ENCODE measurements at places on chromosomes 3 and 15.
A peak's percentile ranks its signal among the peaks of the same experiment; 100 is the strongest.

DNA sequence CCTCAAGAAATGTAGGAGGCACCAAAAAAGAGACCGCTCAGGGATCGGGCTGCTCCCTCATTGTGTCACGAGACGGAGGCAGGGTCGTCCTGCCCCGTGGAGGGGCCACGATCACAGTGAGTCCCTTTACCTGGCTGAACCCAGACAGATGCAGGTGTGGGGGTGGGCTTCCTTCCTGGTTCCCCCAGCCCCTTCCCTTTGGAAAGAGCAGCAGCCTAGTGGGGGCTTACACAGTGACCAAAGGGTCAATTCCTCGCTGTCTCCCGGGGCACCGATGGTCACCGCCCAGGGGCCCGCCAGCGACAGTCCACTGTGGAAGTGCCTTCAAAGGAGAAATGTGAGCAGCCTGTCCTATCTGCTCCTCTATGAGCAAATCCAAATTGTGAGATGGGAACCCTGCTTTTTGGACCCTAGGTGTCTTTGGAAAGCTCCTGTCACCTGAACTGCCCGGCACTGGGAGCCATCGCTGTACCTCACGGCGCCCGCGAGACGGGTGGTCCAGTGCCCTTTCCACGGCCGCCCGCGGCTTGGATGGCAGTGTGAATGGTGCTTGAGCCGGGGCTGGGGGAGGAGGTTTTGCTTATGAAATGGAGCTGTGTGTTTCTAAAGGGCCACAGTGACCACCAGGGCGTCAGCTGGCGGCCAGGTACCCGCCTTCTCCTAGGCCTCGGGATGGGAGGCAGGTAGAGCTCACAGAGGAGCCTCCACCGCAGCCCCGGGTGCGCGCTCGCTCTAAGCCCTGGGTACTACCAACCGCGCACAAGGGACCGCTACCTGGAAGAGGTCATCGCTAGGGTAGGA, 155.7 kb downstream of the KLF13 start:
- DNase-seq = no peak

DNA sequence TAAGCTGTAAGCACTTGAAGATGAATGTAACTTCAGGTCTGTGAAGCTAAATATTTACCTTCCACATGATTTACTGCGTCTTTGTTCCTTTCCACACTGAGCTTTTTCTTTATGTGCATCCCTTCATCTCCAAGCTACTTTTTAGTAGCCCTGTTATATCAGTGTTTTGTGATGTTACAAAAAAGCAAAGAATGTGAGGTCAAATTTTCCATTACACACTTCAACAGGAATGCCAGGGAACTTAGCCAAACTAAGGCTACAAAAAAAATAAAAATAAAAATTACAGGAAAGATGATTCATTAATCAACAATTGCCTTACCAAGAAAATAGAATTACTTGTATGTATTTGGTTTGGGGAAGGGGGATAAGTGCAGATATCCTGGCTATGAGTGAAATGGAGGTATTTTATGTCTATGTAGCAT, 73.0 kb downstream of the FILIP1L start:
- DNase-seq = no peak

- no peak for DNase-seq
Measured at GRCh38 chr3:159848348-159849118, 140.1 kb upstream of the IL12A start.

GRCh38 chr3:7144697-7145308, 283.9 kb downstream of the GRM7 start:
- no peak for DNase-seq

DNA sequence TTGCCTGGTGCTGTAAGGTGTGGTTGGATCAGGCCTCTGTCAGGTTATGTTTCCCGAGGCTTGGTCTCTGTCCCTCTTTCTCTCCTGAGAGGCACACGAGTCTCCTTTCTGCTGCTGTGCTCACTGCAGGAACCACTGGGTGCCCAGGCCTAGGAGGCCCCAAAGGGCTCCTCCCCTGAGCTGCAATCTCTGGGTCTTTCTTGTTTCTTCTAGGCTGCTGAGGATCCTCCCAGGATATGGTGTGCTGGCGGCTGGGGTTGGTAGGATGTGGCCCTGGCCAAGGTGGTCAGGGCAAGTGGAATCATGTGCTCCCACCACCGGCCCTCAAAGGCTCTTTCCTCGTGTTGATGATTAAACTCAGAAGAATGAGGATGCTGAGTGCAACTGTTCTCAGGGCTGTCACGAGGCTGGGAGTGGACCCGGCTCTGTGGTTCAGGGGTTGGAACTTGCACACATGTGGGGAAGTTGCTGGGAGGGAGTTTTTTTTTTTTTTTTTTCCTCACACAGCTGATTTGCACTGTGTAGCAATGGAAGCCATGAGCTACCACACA, 43.6 kb upstream of the CTSH start:
- DNase-seq = no peak

DNA sequence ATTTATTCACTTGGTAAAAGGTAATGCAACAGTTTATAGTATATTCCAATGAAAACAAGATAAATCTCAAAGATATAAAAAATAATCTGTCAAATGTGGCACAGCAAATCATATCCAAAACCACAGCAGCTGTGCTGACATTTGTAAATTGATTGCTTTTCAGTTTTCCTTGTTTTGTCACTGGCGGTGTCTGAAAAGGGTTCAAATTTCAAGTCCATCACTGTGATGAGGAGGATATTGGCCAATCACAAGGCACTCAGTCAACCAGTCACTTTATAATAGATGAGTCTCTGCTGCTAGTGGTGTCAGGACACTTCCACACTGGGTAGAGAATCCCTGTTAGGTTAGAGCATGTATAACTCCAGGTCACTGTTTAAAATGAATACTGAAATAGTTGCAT, 154.8 kb downstream of the SLC9A9 start:
- DNase-seq = no peak

- DNase-seq = no peak
Measured at GRCh38 chr3:190746531-190746930, 116.0 kb downstream of the GMNC start.

DNA sequence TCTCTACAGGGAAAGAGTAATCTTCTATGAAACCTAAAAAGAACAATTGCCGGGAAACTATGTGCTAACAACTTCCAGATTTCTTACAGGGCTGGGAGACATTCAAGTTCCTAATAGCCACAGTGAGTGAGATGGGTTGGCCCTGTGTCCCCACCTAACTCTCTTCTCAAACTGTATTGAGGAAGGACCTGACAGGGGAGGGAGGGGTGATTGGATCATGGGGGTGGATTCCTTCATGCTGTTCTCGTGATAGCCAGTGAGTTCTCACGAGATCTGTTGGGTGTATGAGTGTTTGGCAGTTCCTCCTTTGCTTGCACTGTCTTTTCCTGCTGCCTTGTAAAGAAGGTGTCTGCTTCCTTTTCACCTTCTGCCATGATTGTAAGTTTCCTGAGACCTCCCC, 958.7 kb downstream of the AGBL1 start:
- no peak for DNase-seq

GRCh38 chr3:156509189-156510174, 45.4 kb downstream of the SSR3 start:
- peak; percentile 9 for DNase-seq

- DNase-seq = no peak
Measured at GRCh38 chr3:8328967-8329366, 172.7 kb upstream of the LMCD1 start.

- DNase-seq = no peak
Measured at GRCh38 chr3:172061724-172062184, 22.4 kb downstream of the FNDC3B start.

GRCh38 chr3:146554151-146554760, 9.8 kb upstream of the PLSCR1 start:
- DNase-seq = no peak

- no peak for DNase-seq
Measured at GRCh38 chr15:49490966-49491365, 67.9 kb downstream of the FGF7 start.

DNA sequence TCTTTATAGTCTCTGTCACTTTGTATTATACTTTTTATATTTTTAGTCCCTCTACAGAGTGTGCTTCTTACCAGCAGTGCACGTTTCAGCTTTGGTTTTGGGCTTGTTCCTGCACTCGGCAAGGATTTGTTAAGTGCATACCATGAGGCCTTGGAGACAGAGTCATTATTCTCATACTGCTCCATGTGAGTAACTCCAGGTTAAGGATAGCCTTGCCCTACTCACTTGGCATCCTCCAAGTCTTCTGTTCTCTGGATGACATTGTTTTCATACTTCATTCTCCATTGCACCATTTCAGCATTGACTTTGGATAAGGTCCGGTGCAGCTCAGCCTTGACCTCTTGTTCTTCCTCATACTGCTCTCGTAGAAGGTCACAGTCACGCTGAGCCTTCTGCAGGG, 96.4 kb downstream of the MYH15 start:
- DNase-seq = no peak

DNA sequence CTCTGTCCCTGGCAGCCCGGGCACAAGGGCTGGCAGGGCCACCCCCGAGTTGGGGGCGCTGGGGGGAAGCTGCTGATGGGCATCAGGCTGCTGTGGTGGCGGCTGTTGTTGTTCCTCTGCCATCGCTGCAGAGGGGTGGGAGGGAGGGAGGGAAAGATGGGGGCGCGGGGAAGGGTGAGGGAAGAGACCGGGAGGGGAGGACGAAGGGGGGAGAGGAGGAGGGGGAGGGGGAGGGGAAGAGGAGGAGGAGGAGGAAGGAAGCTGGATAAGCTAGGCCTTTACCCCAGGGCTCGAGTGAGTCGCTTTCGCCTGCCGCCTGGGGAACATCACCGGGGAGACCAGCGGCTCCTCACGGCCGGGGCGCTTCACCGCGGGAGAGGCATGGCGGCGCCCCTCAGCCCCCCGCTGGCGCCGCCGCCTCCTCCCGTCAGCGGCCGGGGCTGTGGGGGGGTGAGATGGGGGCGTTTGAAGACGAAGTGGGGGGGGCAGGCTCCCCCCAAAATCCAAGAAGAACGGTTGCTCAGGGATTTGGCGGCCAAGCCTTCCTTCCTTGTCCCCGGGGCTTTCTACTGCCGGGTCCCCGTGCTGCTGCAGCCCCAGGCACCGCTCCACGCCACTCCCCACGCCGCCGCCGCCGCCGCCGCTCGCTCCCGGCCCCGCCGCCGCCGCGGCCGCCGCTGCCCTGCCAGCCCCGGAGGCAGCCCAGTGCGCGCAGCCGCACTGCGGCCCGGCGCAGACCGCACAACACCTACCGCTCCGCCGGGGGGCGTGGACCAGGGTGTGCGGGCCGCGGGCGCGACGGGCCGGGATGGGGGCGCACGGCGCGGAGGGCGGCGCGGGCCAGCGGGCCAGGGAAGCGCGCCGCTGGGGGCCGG, at the start of gene RFX7:
Gene RFX7 (minus strand): TSS at position 717 of the 875 bp plus-strand sequence. CDS start 594 bp downstream, at position 123.
- DNase-seq = peak; percentile 75

DNA sequence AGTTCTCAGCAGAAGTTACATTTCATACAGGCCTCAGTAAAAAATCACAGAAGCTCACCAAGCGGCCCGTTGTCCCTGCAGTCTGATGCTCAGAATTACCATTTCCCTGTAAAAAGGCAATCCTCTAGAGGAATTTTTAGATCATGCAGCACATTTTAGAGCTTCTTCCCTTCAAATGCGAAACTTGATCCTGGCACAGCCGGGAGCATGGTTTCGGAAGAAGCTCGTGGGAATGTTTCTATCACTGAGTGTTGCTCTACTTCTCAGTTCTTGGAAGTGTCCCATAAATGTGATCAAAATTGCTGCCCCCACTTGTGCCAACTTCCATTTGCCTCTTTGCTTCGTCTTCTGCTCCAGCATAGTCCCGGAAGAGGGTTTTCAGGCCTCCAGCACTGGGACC, 3.8 kb upstream of the H1-8 start:
- DNase-seq = no peak

DNA sequence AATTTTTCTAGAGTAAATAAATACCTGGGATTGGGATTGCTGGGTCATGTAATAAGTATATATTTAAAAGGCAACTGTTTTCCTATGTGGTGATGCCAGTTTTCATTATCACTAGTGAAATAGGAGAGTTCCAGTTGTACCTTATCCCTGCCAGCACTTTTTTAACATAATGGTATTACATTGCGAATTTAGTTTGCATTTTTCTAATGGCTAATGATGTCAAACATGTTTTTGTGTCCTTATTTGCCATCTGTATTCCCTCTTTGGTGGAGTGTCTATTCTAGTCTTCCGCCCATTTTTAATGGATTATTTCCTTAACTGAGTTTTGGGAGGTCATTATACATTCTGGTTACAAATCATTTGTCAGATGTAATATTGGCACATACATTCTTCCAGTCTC, 88.3 kb downstream of the GHSR start:
- DNase-seq = no peak

- DNase-seq = no peak
Measured at GRCh38 chr3:64600246-64600950, 87.4 kb downstream of the ADAMTS9 start.

DNA sequence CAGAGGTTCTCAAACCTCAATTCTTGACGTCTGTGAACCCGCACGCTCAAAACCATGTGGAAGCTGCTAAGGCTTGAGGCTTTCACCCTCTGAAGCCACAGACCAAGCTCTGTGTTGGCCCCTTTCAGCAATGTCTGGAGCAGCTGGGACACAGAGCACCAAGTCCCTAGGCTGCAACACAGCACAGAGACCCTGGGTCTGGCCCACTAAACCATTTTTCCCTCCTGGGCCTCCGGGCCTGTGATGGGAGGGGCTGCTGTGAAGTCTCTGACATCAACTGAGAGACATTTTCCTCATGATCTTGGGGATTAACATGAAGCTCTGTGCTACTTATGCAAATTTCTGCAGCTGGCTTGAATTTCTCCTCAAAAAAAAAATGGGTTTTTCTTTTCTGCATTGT, 21.3 kb upstream of the NEDD4 start:
- DNase-seq = no peak

- no peak for DNase-seq
Measured at GRCh38 chr15:35306361-35306981, 221.4 kb upstream of the NANOGP8 start.

DNA sequence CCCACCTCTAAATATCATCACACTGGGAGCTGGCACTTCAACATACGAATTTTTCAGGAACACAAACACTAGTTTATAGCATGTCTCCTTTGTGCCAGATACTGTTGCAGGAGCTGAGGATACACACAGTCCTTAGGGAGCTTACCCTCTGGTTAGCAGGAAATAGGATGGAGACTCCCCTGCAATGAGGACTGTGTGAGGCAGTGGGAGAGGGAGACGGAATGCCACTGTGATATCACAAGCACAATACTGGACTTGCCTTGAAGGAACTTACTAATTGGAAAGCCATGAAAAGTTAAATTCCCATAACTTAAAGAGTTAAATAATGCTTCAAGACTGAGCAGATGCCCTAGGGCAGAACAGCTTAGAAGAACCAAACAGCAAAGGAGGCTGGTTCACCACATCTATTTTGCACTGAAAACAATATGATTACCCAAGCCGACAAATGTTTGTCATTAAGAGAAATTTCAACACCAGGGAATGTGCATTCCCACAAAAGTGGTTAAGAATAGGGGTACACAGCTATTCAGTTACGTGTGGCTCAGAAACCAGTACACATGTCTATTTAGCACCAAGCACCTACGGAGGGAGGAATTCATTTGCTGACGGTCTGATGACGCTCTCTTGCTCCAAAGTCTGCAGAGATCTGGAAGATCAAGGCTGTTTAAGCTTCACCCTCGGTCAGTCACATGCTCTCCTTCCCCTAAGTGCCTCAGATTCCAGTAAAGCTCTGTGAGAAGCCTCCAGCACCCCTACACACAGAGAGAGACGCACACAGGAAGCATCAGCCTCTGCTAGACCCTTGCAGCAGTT, 5.2 kb downstream of the TBC1D2B start:
- DNase-seq = no peak

GRCh38 chr15:100889385-100890050, 9.9 kb downstream of the ALDH1A3 start:
- DNase-seq = no peak

- no peak for DNase-seq
Measured at GRCh38 chr15:31435912-31436628, 109.4 kb downstream of the KLF13 start.

- DNase-seq = no peak
Measured at GRCh38 chr3:65138556-65138955, 450.8 kb upstream of the ADAMTS9 start.

All from effector memory CD8-positive, alpha-beta T cell (primary cell).